ENCODE measurements at places on chromosomes 2 and 18.
A peak's percentile ranks its signal among the peaks of the same experiment; 100 is the strongest.

GRCh38 chr2:39981883-39982311 lies 202.8 kb upstream of the THUMPD2 start:
- DNase-seq: no peak

DNA sequence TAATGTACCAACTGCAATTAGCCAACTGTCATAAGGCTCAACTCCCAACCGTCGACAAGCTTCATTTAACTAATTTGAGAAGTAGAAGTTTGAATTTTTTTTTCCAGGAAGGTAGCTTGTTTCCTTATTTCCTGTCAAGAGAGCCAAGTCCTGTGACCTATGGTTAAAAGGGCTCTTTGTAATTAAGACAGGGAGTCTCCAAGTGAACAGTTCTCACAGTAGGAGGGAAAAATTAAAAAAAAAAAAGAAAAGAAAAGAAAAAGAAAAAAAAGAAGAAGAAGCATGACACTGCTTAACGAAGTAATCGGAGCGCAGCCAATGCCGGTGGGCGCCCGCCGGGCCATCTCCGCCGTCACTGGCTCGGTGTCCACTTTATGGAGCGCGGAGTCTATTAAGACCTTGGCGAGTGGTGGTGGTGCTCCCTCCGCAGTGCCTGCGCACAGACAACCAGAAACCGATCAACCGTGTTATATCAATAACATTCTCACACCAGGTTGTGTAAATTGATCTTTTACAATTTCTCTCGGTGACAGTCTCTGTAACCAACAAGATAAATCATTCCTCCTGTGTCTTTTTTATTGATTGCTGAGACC lies 197.2 kb upstream of the POU3F3 start:
- peak; percentile 13 for DNase-seq

GRCh38 chr2:193482557-193482956 lies 1287.8 kb upstream of the TMEFF2 start:
- no peak for DNase-seq

DNA sequence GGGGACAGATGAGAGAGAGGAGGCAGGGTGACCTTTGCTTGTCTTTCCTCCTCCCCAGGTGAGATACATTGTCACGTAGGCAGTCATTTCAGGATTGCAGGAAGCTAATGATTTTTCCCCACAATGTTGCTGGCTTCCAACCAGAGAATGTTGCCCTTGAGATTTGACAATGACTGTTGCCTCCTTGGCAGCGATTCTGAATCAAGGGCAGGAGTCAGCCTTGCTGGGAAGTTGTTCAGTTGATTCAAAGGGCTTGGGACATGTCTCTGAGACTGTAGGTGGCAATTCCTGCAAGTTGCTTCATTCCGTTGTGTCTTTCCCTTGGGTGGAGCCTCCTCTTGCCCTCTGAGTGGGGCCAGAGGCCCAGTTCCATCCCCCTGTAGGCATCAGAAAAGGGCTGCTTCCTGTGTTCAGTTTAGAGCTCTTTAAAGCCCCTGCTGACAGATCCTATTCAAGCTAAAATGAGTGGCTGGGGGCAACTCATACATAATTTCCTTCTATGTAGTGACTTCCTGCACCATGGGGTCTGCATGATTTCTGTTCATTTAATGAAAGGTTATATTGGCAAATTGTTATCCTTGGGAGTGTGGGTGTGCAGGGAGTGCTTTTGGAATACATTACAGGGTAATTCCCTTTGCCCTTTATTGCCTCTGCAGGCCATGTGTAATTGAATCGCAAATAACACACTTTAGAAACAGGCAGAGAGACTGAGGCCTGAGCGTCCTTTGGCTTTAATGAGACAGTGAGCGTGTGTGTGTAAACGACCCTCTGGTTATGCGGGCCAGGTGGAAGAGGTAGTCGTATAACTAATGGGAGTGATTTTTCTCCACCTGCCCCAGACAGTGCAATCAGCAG lies 52.4 kb downstream of the GPR39 start:
- DNase-seq: no peak

GRCh38 chr2:46490521-46491141 lies 11.3 kb downstream of the TMEM247 start:
- DNase-seq: no peak

DNA sequence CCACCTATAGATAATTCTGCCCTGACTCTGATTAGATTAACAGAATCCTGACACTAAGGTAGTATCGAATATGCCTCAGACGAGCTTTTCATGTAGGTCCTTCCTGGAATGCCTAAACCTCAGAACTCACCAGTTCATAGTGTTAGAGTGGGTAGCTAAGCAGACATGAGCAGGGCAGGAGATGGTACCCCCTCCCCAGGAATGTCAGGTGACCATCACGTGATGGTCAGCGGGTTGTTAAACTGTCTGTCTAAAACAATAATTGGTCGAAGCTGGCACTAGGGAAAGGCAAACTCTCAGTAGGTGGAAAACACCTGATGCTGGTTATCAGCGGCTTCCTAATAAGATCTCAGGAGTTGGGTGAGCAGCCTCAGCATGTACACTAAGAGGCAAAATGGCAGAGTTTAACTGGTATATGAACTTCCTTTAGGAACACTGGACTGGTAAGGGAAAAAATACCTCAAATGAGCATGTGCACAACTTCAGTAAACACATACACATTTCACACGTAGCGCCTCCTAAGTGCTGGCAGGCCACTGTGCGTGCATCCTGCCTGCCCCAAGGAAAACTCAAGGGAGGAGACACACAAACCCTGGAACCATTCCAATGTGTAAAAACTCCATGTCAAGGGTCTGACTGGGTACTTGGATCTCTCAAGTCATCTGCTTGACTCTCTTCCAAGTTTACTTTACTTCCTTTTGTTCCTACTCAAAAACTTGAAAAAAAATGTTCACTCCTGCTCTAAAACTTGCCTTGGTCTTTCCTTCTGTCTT lies 339.5 kb downstream of the GULP1 start:
- DNase-seq: no peak

DNA sequence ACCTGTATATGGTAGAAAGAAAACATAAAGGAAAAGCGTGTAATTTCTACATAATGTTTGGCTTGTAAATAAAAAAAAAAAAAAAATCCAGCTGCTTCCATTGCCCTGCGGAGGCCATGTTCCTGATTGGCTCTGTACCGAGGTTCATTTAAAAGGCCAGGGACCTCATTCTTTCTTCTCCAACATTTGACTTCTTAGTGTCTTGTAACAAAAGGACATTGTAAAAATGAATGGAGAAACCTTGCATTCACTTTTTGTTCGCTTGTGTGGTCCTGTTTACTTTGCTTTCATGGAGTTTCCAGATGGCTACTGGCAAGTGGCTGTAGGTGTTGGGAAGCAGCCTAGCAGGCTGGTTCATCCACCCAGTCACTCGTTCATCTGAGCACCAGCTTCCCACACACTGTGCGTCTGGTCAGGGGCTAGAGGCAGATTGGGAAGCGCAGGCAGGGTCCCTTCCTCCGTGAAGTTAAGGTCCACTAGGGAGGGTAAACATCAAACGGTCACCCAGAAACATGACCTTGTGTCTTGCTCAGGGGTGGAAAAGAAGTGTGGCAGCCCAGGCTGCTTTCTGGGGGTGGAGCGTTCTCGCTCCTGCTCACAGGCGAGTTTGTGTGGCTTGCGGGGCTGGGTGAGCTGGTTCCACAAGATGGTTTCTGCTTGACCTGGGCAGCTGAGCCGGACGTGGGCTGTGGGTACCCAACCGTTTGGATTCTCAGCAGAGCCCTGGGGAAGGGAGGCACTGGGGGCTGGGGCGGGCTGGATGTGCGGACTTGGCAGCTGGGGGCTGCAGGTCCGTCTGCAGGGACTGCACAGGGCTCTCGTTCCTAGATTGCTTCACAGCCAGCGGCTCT lies 260.7 kb downstream of the AGAP1 start:
- DNase-seq: no peak

GRCh38 chr2:69847068-69847828 lies 17.8 kb downstream of the GMCL1 start:
- peak; percentile 13 for DNase-seq

DNA sequence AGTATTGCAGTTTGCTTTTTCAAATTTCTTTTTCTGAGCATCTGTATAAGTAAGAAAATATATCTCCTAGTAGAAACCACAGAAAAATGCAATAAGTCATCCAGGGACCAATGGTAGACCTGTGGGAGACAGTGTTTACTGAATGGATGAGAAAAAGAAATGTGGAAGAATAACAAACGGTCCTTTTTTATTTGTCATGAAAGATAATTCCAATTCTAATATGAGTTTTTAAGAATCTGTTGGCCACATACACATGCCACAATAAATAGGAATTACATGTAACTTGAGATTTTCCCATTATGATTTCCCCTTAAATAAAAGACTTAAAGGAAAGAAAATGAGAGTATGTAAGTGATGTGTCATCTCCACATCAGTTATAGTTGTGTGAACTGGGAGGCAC lies 107.7 kb upstream of the RAB27B start:
- DNase-seq: no peak

- no peak for DNase-seq
Measured at GRCh38 chr2:138600732-138601457, 99.3 kb downstream of the SPOPL start.

GRCh38 chr2:85008252-85008651 lies 37.3 kb downstream of the KCMF1 start:
- DNase-seq: no peak

DNA sequence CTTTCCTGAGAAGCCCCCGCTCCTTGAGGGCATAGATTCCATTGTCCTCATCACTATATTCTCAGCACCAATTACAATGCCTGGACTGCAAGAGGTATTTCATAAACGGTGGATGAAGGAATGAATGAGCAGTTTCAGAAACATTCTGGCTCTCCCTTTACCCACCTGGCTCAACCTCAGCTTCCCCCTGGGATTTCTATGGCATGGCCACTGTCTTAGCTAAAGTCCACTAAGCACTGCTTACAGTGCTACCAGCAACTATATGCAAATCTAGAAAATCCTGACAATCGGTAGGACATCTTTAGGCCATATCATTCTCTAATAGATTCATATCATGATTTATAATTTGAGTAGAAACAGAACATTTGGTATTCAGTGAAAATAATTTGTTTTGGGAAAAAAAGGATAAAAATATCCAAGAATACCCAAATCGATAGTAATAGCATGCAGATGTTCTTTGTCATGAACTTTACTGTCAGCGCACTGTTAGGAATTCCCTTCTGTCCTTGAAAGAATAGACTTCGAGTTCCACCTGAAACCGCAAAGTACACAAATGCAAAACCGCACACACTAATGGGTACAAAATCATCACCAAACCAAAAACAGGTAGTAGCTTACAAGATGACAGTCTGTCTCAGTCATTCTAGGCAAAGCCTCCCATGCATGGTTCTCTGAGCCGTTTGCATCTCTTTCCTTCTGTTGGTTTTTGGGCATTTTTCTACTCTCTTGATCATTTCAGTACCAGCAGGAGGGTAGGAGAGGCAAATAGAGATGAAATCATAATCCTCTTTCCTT lies 303.6 kb upstream of the ID2 start:
- DNase-seq: no peak

DNA sequence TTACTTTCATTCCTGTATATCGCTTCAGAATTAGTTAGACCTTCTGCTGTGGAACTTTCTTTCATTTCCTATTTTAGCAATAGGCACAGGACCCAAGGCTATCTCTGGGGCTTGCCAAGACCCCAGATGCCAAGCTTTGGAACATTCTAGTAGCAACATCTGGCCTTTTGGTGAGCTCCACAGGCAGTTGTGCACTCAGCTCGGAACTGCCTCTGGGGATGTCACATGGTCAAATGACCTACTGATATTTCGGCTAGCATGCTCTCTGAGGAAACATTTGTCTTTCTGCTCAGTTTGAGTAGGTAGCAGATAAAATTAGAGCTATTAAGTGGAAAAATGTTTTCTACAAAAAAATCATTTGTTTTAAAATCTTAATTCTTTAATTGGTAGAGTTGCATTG lies 76.6 kb upstream of the ITGA4 start:
- DNase-seq: no peak

GRCh38 chr2:240902615-240903041 lies 3.5 kb upstream of the CROCC2 start:
- DNase-seq: no peak

DNA sequence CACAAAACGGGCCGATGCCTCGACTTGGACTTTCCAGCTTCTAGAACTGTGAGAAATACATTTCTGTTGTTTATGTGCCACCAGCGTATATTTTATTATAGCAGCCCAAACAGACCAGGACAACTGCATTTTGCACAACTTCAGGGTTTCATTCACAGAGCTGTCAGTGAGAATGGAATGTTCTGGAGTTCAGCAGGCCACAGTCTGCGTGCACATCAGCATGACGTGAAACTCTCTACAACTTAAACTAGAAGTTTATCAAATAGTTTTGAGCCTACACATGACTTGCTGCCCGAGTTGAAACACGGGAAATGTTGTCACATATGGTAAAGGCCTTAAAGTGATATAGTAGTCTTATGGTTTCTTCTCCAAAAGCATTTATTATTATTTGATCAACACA lies 3.9 kb upstream of the TRIB2 start:
- no peak for DNase-seq

GRCh38 chr2:232869138-232870017 lies 686 bp upstream of the SNORC start:
- DNase-seq: no peak

GRCh38 chr2:216478151-216478550 lies 20.5 kb upstream of the RPL37A start:
- DNase-seq: no peak

DNA sequence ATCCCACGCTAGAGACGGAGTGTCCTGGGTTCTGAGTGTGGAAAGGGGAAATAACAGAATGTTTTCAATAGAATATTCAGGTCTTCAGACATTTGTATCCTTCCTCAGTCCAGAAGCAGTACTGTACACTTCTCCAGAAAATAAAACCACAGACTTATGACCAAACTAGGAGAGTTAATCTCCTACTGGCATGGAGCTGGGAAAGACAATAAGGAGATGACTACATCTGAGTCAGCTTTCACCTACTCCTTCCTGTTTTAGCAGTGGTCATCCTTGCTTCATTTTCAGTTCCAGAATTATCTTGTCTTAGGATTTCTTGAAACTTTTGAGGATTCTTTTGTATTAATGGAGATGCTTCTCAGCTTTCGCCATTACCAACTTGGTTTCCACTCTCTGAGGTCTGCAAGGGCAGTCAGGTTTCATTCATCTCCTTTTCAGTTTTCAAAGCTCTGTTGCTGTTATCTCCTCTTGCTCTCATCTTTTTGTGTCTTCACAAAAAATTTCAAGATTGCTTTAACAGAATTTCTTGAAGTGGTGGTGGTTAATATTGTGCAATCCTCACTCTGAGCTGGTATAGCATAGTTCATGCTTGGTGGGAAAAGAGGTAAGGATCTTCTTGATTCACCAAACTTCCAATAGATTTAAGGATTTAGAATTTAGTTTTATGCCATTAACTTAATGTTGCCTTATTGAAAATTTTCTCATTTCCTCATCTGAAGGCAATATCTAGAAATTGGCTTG lies 23.7 kb upstream of the NR4A2 start:
- DNase-seq: no peak

GRCh38 chr2:157905092-157905491 lies 29.0 kb upstream of the ACVR1 start:
- no peak for DNase-seq

- no peak for DNase-seq
Measured at GRCh38 chr2:41040782-41041520, 589.1 kb upstream of the SLC8A1 start.
